ENCODE measurements at places on chromosomes 12 and 14.

DNA sequence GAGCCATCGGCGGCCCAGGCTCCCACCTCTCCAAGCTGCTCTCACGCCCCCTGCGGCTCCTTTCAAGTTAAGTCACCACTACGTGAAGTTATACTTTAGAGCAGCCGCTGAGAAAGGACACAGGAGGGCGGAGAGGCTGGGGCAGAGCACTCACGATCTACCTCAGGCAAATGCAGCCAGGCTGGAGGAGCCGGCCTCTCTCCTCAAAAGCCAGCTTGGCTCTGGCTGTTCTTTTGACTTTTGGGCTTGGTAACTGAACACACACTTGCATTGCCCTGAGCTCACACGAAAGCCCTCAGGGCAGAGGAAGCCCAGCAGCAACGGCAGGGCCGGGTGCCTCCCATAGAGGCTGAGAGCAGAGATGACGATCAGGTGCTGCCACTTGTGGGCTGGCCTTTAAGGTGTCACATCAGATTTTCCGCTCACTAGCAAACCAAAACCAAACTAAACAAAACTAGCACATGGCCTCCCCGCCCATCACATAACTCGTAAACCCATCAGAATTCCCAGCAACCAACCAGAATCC, 75.2 kb downstream of the PITPNM2 start:
- peak; percentile 61 for DNase-seq

DNA sequence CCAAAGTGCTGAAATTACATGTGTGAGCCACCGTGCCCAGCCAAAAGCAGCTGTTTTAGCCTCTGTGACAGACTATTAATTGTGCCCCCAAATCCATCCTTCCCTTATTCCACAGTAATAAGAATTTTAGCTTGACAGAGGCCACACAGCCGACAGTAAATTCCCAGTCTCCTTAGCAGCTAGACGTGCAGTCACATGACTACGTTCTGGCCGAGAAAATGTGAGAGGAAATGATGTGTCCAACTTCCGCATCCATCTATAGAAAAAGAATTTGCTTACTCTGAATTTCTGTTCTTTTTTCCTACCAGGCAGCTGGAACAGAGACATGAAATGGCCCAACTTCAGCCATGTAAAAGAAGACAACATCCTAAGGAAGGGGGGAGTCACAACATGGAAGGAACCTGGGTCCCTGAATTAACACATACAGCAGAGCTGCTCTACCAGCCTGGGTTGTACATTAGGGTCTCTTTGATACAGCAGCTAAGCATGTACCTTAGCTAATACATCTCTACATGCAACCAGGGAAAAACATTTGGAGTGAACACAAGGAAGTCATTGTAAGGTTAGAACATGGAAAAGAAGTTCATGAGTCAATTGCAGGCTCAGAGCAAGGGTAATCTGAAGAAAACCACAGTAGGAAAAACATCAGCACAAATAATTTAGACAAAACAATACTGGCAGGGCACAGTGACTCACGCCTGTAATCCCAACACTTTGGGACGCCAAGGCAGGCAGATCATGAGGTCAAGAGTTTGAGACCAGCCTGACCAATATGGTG, 35.5 kb downstream of the CIT start:
- DNase-seq, result no peak

- DNase-seq, result no peak
These were observed 954 bp downstream of the HAUS4 start for GRCh38 chr14:22955702-22956569.

DNA sequence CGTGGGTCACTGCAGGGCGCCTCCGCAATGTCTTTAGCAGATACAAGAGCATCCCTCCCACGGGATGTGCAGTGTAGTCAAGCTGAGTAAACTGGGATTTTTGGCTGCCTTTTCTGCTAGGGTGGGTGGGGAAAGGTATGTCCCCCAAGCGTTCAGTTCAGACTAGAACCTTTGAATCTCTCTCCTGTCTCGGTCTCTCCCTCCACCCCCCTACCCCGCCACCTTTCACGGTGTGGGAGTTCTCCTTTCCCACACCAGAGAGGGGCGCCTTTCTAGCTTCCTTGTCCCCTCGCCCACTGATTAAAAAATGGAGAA, 525 bp upstream of the FAR2 start:
- no peak for DNase-seq

DNA sequence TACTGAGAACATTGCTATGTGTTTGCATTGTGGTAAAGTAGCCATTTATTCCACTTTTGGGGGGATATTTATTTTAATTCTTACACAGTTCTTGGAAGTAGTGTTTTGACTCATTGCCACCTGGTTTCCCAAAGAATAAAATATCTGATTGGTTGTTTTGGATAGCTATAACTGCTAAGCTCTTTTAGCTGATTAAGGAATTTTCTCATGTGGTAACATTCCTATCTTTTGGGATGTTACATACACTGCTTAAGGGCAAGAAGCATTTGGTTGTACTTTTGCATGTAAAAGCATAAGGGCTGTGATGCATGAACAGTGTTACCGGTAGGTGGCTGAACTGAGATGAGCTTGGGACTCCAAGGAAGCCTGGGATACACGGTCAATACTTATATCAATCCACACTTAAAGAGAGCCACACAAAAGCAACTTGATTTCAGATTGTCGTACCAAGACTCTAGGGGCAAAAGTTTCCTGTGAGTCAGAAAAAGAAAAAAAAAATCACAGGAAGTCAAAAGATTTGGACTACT, 71.4 kb upstream of the PRKD1 start:
- DNase-seq, result no peak

- no peak for DNase-seq
These were observed 101.6 kb downstream of the CFAP54 start for GRCh38 chr12:96590970-96591369.

DNA sequence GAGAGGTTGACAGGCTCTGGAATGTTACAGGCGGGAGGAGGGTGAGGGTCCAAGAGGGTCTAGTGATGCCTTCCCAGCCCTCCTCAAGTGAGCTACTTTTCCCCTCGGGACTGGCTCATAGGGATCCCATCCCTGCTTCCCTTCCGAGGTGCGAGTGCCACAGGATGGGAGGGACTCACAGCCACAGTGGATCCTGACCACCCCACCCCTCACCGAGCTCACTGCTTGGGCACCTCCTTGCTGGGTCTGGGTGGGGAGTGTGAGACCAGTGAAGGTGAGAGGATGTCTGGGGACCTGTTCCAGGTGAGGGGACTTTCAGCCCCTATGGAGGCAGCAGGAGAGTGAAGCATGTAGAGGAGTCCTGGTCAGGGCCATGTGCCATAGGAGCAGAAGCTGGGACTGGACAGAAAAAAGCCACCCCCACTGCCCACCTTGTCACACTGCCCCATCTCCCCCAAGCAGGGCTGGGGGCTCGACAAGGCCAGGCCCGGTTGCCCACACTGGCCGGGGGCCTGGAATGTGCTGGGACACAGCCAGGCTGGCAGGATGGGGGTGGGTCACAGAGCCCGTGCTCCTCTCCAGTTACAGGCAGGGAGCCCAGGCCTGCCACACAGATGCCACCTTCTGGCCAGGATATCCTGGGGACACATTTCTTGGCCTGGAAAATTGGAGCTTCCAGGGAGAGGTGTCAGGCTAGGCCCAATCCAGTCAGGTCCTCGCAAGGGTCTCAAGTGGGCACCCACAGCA, 1.7 kb upstream of the TNS2 start:
- no peak for DNase-seq

DNA sequence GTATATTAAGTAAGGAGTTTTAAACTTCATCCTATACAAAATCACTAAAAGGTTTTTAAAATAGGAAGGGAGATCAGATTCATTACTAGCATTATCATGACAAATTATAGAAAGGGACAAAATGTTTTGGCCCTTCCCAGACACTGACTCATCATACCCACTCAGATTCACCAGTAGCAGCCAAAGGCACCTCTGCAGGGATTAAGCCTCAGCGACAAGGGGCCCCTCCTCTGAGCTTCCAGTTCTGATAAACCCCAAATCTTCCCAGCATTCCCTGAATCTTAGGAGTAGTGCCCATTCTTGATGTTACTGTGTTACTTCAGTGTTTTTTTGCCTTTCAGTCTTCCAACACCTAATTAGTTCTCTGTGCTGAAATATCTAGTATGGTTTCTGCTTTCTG, 14.5 kb downstream of the KRAS start:
- DNase-seq, result no peak

DNA sequence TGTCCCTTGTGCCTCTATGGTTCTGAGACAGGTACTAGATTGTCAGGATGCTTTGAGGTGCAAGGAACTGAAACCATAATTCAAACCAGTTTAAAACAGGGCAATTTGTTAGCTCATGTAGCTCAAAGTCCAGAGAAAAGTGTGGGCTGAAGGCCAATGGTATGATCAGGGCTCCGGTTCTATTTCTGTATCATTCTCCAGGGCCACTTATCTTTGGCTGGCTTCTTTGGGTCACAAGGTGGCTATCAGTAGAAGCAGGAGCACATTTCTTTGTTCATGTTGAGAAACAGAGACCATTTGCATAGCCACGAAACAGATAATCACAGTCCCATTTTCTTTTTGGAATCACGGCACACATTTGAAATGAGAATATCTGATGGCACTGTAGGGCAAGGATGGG, 294.9 kb downstream of the ETNK1 start:
- no peak for DNase-seq

DNA sequence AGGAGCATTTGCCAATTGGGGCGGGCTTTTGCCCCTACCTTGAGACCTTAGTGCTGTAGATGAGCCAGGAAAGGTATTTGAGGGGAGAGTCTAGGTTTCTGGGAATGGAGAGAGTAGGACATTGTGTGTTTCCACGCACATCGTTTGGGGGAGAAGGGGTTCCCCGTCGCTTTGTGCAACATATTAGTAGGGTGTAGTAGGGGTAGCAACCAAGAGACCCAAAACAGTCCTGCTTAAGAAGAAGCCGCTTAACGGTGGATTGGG, 694 bp upstream of the PTGES3 start:
- no peak for DNase-seq

DNA sequence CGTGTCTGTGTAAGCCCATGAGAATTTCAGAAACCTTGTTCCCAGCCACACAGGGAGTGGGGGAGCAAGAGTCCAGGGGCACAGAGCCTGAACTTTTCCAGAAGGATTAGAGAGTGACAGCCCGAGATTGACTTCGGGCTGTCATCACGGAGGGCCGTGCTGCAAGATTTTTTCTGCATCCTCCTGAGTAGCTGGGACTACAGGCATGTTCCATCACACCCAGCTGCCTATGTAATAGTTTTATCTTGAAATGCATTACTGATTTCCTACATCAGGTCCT, 14.4 kb downstream of the EVL start:
- no peak for DNase-seq

DNA sequence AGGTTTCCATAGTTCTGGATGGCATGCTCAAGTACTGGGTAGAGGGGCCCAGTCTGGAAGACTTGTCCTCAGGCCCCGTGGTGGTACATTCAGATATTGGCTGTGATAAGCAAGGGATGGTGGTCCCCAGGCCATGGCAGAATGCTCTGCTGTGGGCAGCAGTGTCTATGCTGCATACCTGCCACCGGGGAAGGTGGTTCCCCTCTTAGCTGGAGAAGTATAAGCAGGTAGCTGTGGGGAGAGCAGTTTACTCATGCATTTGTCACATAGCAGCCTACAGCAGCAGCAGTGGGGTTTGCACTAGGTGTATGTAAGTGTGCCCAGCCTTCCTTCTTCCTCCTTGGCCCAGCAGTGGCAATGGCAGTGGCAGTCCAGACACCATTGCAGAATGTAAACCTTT, 69.3 kb upstream of the ADAMTS20 start:
- DNase-seq, result no peak

DNA sequence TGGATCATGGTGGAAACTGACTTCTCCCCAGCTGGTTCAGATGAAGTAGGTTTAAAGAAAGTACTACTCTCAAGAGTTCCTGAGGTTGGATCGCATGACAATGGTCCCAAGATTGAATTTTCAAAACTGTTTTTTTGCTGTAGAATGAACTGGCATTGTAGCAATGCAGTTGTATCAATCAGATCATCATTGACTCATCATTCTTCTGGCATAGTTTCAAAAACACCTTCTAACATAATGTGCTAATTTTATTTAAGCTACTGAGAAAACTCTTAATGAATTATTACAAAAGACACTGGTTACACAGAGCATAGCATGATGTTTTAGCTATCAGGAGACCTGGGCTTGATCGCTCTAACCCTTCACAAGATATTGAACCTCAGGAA, 384.5 kb upstream of the DCN start:
- no peak for DNase-seq

- no peak for DNase-seq
These were observed 74.8 kb upstream of the PCED1B start for GRCh38 chr12:47004634-47005033.

- DNase-seq, result no peak
These were observed at the start of gene RNASE9 for GRCh38 chr14:20560961-20561360. Gene RNASE9, minus strand, starts transcription at chr14:20561047.

DNA sequence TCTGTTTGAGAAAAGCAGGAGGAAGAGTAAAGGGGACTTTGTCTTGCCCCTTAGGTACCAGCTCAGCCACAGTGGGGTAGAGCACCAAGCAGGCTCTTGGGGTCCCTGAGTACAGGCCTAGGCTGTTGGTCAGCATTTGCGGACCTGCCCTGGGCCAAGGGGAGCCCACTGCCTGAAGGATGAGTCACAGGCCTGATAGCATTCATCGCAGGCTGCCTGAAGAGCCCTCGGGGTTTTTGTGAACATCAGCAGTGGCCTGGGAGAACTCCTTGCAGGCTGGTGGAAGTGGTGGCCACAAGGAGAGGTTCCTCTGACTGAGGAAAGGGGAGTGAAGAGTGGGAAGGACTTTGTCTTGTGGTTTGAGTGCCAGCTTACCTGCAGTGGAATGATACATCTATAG, 25.0 kb upstream of the P2RX7 start:
- DNase-seq, result no peak

DNA sequence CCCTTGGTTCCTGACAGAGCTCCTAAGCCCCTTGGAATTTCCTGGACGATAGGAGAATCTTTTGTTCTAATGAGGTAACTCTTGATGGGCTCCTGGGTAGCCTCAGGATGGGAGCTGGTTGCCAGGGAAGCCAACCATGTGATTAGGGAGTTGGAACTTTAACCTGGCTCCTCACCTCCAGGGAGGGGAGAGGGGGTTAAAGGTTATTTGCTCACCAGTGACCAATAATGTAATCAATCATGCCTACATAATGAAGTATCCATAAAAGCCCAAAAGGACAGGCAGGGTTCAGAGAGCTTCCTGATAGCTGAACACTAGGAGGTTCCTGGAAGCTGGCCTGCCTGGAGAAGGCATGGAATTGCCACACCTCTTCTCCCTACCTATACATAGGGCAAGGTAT, 6.2 kb upstream of the CNOT2 start:
- DNase-seq, result no peak

- DNase-seq, result no peak
These were observed 217.3 kb upstream of the CRY1 start for GRCh38 chr12:107310621-107311020.

DNA sequence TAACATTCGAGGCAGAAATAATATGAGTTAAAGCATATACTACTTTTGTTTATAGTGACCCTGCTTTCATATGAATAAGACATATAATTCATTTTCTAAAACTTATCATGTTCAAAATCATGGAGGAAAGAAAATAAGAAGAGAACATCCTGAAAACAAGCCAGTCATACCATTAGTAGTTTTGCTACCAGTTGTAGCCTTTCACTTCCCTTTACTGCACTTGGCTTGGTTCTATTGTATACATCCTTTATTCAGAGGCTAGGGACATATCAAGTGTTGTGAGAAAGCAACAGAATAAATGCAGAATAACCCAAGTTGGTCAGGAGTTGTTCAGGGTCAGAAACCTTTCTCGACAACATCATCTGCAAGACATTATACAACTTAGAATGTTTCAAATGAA, 598.7 kb downstream of the SOX5 start:
- DNase-seq, result no peak

Data from stimulated activated CD8-positive, alpha-beta memory T cell treated with anti-CD3 and anti-CD28 coated beads, Interleukin-12 subunit alpha, Interleukin-12 subunit beta, amount 100 ng/mL, for 4 hours (primary cell).